Brain pericyte (primary cell): ENCODE measurements at places on chromosomes 4 and X.

- DNase-seq: no peak
Measured at GRCh38 chr4:123412091-123412505, 15.5 kb downstream of the SPRY1 start.

GRCh38 chr4:10100734-10101216, 15.8 kb downstream of the WDR1 start:
- DNase-seq: no peak

DNA sequence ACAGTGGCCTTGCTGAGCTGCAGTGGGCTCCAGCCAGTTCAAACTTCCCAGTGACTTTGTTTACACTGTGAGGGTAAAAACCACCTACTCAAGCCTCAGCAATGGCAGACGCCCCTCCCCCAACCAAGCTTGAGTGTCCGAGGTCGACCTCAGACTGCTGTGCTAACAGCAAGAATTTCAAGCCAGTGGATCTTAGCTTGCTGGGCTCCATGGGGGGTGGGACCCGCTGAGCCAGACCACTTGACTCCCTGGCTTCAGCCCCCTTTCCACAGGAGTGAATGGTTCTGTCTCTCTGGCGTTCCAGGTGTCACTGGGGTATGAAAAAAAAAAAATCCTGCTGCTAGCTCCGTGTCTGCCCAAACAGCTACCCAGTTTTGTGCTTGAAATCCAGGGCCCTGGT, 168.9 kb upstream of the INTU start:
- no peak for DNase-seq

GRCh38 chr4:165505958-165506837, 127.4 kb downstream of the CPE start:
- DNase-seq: no peak

DNA sequence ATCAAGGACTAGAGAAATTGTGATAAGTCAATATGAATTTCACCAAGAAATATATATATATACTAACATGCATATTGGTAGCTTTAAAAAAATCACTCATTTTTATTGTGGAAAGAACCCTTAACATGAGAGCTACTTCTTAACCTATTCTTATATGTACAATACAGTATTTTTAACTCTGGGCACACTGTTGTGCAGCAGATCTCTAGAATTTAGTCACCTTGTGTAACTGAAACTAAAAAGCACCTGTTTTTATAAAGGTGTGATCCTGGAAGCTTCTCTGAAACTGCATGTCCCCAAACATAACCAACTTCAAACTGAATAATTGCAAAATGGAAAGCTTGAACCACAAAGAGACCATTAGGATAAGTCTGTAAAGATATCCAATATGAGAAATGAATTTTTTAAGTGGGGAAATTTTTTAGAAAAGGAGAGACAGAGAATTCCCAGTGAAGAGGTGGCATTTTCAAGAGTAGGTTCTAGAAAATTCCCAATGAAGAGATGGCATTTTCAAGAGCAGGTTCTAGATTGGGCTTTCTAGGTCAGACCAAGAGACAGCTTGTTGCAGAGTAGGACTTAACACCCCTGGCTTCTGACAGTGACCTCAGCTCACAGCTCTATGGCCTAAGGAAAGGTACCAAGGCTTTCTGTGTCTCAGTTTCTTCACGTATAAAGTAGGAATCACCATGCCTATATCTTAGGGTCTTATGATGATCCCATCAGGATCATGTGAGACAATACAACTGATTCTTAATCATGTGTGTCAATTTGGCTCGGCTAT, 22.0 kb upstream of the PPARGC1A start:
- DNase-seq: no peak

- no peak for DNase-seq
Measured at GRCh38 chrX:16828124-16828908, 41.8 kb downstream of the RBBP7 start.

GRCh38 chr4:3294401-3295241, 1.8 kb downstream of the RGS12 start:
- no peak for DNase-seq

GRCh38 chr4:185872747-185873380, 60.9 kb upstream of the SORBS2 start:
- no peak for DNase-seq

GRCh38 chr4:114649908-114650307, 51.3 kb downstream of the UGT8 start:
- no peak for DNase-seq

- DNase-seq: no peak
Measured at GRCh38 chrX:140765043-140765784, 55.7 kb downstream of the LINC00632 start.

DNA sequence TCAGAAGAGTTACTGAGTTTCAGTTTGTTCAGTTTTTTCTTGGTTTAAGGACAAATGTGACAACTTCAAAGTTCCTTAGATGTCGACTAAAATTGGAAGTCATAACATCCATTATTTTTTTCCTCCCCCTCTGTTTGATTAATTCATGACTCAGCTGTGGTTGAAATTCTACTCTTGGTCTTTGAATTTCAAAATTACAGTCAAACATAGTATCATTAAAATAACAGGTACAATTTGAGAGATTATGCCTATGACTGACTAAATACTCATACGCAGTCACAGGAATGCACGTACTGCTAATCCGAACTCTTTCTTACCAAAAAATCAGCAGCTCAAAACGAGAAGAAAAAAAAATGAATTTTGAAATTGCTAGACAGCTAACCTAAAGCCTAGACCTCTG, 1434.8 kb downstream of the RAPGEF2 start:
- DNase-seq: no peak

DNA sequence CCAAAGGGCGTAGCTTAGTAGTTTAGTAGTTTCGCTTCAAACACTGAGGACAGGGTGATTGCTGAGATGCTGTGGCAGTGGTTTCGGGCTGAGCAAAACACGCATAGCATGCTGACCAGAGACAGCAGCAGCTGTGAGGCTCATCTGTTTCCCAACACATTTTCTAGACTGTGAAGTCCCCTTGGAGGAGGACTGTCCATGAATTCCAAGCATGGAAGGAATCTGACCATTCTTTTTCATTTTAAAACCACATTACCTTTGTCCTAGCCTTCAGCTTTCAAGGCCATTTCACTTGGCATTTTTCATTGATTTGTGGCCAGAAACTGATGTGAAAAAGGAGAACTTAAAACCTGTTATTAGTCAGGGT, 240.9 kb downstream of the PALLD start:
- DNase-seq: no peak

DNA sequence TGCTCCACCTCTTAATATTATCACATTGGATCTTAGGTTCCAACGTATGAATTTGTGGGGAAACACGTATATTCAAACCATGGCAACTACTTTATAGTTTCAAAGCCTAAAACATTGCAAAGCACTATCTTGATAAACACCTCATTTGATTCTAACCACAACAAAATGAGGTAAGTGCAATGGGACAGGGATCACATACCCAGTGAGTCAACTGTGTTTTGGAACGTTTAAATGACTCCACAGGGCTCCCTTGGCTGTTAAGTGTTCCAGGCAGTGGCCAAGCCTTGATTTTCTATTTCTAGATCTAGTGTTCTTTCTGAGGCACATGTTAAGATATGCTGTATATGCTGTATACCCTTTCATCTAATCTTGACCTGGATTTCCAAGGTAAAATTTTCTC, 54.5 kb upstream of the C1QTNF7 start:
- DNase-seq: no peak

DNA sequence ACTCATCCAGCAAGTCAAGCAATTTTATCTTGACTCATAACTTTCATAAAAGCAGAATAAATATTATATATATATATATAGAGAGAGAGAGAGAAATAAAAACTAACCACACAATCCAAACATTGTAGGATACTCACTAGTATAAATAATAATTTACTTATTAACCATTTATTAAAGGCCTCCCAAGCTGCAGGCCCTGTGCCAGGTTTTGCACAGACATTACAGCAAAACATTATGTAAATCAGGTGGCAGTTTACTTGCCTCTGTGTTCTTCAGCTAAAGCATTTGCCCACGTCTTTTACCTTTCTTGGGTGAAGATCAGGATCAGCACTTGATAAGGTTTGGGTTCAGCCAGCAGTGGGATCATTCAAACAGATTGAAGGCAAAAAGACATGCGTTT, 75.6 kb downstream of the CLDN22 start:
- no peak for DNase-seq

DNA sequence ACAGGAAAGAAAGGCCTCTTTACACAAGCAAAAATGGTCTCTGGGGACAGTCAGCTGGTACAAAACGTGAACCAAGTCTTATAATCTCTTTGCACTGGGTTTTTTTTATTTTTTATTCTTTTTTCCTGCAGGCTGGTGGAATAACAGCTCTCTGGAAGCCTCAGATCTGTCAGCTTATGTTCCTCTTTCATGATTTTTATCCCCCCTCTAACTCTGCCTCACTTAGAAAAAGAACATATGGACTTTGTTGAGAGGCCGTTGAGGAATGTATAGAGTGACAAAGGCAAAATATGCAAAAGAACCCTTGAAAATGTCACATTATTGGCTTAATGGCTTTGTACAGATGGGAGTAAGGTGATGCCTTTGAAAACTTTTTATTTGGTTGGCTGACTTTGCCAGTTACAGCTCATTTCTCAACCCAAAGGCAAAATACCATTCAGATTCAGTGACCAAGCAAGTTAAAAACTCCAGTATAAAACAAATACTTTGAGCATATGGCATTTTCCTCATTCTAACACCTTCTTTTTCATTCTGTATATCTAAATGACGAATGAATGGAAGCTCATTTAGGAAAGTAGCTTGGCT, 111.1 kb downstream of the RNF150 start:
- DNase-seq: no peak

DNA sequence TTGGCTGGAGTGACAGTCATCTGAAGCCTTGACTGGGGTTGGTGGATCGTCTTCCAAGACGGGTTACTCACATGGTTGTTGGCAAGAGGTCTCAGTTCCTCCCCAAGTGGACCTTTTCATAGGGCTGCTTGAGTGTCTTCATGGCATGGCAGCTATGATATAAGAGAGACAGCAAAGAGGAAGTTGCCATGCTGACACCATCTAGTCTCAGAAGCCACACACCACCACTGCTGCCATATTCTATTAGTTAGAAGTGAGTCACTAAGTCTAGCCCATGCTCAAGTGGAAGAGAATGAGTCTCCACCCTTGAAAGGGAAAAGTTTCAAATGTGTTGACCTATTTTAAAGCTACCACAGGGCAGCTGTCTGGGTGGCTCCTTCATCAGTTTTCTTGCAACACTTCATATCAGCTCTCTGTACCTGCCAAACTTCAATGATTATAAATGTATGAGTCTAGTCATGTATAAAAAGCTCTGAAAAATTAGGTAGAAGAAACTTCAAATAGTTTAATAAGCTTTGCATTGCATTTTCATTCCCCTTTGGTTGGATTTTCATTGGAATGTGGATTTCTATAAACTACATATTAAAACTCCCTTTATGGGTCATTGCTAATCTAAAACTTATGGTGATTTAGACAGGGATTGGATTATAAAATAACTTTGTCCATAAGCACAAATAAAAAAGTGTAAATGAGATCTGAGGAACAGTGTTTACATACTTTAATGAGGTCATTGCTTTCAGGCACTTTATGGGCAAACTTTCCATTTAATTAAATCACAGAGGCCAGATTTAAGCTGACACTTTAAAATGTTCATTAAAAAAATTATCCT, 68.0 kb upstream of the ATXN3L start:
- DNase-seq: no peak

DNA sequence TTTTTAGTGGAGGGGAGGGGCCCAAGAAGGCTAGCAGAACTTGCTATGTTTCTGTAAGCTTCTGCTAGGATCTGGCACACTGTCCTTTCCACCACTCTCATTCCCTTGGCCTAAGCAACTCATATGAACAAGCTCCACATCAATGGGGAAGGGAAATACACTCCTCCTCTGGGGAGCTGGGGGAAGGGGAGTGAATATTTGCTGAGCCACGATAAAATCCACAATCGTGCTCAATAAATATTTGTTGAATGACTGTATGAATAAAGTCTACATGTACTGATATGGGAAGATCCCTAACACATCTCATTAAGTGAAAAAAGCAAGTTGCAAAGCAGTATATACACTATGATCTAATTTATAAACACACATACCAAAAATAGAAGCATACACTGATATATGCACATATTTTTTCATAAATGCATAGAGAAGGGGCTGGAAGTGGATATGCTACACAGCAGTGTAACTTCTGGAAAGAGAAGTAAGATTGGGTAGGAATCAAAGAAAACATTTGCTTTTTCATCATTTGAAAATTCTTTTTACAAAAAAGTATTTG, 95.8 kb upstream of the EFHC2 start:
- DNase-seq: no peak

DNA sequence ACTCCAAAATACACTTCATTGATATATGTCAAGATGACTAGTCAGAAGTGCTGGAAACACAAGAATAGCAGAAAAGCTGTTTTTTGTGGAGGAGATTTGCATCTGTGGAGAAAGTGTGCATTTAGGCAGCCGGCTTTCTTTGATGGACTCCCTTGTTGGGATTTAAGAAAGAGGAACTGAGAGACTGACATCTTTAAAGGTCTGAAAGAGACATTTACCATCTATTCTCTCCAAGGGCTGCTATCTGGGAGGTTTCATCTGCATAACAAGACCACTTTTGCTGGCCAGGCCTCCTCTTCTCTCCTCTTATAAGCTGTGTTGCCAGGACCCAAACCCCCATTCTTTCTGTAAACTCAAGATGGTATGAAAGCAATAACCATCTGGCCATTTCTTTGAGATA, 1065.0 kb downstream of the NLGN4X start:
- no peak for DNase-seq

- no peak for DNase-seq
Measured at GRCh38 chr4:65893271-65893670, 223.0 kb upstream of the EPHA5 start.

- DNase-seq: peak; percentile 27
Measured at GRCh38 chrX:100980608-100981497, 11.3 kb downstream of the ARL13A start.

GRCh38 chr4:38873290-38873944, 5.8 kb downstream of the FAM114A1 start:
- DNase-seq: no peak

DNA sequence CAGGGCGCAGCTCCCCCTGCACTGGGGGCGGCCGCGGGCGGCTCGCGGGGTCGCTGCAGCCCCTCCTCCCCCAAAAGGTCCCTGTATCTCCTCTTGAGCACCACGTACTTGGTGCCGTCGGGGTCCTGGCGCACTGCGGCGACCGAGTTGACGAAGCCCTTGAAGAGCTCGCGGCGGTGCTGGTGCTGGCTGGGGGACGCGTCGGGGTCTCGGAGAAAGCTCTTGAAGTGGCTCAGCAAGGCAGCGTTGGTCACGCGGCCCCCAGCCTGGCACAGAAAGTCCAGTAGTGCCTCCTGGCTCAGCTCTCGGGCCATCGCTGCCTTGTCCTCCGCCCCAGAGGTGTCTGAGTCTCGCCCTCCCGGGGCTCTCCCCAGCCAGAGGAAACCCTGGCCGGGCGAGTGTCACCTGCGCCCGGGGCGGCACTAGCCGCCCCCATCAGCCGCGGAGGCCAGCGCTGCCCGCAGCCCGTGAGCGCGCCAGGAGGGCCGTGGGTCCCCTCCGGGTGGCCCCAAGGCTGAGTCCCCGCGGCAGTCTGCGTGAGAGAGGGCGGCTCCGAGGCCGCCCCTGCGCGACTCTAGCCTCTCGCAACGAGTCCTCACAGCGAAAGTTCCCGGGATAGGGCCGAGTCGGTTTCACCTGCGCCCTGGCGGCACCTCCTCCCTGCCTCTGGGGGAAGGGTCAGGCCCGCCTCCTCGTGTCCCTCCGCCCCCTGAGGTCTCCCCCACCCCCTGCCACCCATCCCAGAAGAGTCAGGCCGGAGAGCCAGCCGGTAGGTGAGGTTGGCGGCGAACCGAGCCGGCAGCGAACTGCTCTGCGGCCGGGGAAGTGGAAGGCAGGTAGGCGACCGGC, at the start of gene SOWAHB:
Gene SOWAHB, minus strand, starts transcription at position 609 of the 849 bp plus-strand sequence. Its CDS starts 295 bp downstream, at position 314.
- DNase-seq: no peak
